ENCODE measurements at places on chromosomes 11 and 22.
A peak's percentile ranks its signal among the peaks of the same experiment; 100 is the strongest.

GRCh38 chr11:45323601-45324249, 37.6 kb upstream of the SYT13 start:
- DNase-seq: no peak

GRCh38 chr11:1870326-1870696, 17.4 kb downstream of the LSP1 start:
- DNase-seq: no peak

- no peak for DNase-seq
These were observed 127.3 kb downstream of the MORC2 start for GRCh38 chr22:30841273-30841672.

- peak; percentile 28 for DNase-seq
These were observed 7.5 kb upstream of the CDKN1C start for GRCh38 chr11:2892967-2893528.

GRCh38 chr11:69305885-69306540, 12.1 kb downstream of the MYEOV start:
- DNase-seq: no peak

DNA sequence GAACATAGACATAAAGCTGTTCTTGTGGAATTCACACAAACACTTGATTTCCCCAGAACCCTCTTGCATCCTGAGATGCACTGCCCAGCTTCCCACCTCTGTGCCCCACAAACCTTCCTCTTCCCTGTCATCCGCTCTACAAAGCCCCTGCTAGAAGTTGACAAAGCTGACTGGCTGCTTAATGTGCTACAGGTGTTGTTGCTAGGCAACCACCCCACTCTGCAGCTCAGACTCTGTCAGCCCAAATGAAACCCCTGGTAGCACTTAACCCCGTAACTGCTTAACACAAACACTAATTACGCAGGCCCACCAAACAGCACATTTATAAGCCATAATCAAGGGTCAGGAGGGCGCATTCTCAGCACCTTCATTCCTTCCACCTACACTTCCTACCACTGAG, 172.0 kb upstream of the CADM1 start:
- DNase-seq: no peak

- no peak for DNase-seq
These were observed 5.9 kb upstream of the FCHSD2 start for GRCh38 chr11:73147771-73148681.

DNA sequence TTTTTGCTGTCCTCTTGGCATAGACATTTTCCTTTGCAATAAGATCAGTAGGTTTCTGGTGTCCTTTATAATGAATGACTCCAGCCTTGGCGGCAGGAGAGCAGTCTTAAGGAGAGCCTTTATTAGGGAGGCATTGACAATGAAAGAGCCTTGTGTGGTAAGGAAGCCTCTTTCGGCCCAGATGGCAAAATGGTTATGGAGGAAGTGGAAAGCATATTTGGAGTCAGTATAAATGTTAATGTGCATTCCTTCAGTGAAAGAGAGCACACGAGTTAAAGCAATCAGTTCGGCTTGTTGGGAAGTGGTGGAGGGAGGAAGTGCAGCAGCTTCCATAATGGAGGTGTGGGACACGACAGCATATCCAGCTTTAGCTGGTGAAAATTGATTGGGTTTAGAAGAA, 18.1 kb upstream of the ANO1 start:
- DNase-seq: no peak

DNA sequence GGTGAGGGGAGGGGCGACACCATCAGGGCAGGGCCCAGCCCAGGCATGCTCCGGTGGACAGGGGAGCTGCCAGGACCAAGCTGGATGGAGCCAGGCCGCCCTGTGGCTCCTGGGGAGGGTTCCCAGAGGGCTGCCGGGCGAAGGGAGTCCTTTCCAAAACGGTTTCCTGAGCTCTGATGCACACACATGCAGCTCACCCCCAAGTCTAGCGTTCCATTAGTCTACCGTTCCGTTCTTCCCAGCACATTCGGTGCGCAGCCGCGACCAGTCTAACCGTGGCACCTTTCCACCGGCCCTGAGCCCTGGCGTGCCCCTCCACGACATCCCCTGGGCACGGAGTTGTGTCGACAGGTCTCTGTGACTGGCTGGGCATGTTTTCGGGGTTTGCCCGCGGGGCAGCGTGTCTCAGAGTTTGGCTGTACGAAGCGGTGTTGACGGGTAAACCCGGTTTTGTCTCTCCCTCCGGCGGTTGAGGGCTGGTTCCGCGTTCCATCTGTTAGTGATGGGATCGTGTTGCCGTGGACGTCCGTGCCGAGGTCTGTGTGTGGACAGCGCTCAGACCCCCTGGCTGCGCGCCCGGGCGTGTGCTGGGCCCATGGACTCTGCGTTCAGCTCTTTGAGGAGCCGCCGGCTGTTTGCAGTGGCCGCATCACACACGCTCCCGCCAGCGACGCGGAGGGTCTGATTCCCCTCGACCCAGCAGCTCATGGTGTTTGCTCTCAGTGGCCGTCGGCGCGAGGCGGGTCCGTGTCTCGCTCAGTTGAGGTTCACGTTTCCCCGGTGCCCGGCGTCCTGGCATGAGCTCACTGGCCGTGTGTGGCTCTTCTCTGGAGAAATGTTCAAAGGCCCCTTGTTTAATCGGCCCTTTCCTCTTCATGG, 121.2 kb downstream of the IGLL1 start:
- no peak for DNase-seq

GRCh38 chr11:2273311-2273710, 2.9 kb upstream of the ASCL2 start:
- DNase-seq: no peak

GRCh38 chr11:130192845-130193267, 33.3 kb downstream of the ST14 start:
- DNase-seq: no peak

- DNase-seq: no peak
These were observed 36.8 kb upstream of the GRIA4 start for GRCh38 chr11:105573091-105573490.

DNA sequence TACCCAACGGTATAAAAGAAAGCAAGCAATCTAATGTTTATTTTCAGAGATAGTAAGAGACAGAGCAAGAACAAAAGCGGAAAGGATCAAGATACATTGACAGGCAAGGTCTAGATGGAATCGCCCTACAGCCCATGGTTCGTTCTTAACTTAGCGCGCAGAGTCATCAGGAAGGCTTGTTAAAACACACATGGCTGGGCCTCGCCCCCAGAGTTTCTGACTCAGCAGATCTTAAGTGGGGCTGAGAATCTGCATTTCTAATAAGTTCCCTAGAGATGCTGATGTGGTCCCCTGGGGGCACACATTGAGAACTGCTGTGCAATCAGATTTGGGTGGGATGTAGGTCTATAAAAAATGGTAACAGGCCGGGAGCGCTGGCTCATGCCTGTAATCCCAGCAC, 35.8 kb upstream of the CHRM4 start:
- DNase-seq: no peak

DNA sequence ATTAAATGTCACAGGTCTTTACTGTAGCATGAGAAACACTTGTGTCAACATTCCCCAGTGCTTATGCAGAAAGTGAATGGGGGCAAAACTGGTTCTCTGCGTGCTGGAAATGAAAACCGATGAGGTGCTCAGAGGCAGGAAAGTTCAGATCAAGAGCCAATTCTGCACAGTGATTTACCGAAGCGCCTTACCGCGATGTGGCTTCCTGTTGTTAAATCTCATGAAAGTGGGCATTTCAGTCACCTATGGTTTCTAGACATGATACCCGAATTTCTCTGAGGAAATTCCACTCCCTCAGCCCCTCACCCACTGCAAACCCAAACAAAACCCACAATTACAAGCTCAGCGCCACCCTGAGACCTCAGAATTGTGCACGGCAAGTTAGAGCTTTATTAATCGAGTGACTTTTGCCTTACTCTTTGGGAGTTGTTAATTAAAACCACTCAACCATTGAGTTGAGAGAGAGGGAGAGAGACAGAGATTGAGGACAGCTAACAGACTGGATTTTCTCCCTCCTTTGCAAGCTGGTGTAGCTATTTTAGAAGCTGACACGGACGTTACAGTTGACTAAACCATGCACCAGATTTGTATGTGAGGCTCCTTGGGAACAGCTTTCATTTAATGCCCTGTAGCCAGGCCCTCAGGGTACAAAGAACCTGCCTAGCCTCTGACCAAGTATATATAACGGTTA, 196.4 kb downstream of the DBX1 start:
- no peak for DNase-seq

DNA sequence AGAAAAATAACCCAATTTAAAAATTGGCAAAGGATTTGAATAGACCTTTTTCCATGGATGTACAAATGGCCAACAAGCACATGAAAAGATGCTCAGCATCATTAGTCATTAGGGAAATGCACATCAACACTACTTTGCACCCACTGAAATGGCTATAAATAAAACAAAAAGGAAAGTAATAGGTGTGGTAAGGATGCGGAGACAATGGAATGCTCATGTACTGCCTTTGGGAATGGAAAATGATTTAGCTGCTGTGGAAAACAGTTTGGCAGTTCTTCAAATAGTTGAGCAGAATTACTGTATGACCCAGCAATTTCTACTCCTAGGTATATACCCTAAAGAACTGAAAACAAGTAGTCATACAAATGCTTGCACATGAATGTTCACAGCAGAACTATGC, 37.4 kb downstream of the LARGE2 start:
- no peak for DNase-seq

GRCh38 chr22:33588860-33589259, 331.4 kb downstream of the LARGE1 start:
- no peak for DNase-seq

- no peak for DNase-seq
These were observed 10.5 kb upstream of the ZBTB16 start for GRCh38 chr11:114049050-114049449.

GRCh38 chr22:42977569-42977968, 37.4 kb downstream of the PACSIN2 start:
- DNase-seq: no peak

GRCh38 chr22:49847751-49848689, 5.6 kb upstream of the ZBED4 start:
- no peak for DNase-seq

- DNase-seq: no peak
These were observed 7.8 kb downstream of the OR8K5 start for GRCh38 chr11:56152333-56152732.

DNA sequence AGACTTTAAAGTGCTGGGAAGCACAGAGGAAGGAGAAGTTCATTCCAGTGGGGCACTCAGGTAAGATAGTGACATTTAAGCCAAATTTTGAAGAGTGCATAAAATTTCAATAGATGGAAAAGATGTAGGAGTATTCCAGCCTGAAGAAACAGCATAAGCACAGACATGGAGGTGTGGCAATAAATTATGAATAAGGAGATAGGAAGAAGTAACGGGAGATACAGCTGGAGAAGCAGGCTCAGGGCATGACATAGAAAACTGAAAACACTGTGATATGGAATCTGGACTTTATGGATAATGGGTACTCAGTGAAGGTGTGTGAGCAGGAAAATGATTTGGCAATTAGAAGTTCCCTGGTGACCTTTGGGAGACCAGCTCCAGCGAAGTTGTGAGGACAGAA, 33.3 kb downstream of the P4HA3 start:
- DNase-seq: no peak

- DNase-seq: no peak
These were observed 1.2 kb downstream of the NDUFC2 start for GRCh38 chr11:78078218-78079167.

- no peak for DNase-seq
These were observed 368.4 kb downstream of the BUD13 start for GRCh38 chr11:116404462-116404798.

- no peak for DNase-seq
These were observed 44.5 kb downstream of the PDE3B start for GRCh38 chr11:14687943-14688627.

- DNase-seq: no peak
These were observed 606.6 kb downstream of the TBC1D22A start for GRCh38 chr22:47369020-47369419.

DNA sequence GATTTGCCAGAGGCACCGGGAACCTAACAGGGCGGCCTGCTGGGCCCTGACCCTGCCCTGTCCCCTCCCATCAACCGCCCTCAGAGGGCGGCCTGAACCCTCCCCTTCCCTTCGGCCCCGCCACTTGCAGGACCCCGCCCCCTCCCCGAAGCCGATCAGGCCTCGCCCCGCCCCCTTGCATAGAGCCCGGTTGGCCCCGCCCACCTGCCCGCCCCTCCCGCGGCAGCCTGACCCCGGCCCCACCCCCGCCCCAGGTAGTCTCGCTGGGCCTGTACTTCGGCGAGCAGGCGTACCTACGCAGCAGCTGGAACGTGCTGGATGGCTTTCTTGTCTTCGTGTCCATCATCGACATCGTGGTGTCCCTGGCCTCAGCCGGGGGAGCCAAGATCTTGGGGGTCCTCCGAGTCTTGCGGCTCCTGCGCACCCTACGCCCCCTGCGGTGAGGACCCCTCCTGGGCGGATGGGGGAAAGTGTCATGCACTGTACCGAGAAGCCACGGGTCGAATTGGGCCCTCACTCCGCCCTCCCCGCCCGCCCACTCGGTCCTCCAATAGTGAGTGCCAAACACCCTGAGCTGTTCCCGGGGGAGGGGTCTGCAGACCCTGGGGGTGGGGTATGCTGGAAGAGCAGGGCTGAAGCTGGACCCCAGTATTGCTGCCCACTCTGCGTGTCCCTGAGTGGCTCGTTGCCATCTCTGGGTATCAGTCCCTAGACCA, 94.1 kb downstream of the CACNA1I start:
- no peak for DNase-seq

DNA sequence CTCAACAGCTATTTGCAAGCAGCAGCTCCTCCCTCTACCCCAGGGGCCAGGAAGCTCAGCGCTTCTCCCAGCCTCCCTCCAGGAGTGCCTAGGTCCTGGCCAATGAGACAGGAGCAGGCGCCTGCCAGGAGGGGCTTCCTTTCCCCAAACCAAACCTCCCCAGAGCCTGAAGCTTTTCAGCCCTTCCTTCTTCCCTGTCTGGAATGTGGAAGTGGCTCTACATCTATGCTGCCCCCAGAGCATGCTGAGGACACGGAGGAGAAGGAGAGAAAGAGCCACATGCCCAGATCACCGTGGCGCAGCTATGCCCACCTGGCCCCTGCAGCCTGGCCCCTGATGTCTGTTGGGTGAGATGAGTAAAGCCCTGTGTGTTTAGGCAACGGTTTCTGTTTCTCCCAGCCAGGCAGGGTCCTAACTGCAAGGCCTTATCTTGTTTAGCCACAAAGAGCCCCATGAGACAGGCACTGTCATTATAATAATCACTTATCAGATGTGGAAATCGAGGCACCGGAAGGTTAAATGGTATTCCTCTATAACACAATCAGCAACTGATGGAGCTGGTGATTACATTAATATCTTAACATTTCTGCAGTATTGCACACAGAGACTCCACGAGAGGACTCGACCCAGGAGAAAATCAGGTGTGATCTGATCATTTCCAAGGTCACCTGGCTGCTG, 315.8 kb downstream of the CTTN start:
- DNase-seq: no peak

- DNase-seq: no peak
These were observed 15.0 kb downstream of the MRTFA start for GRCh38 chr22:40621309-40622151.

GRCh38 chr11:112613051-112613972, 347.9 kb upstream of the NCAM1 start:
- DNase-seq: no peak

- DNase-seq: no peak
These were observed 51.3 kb downstream of the IGLL5 start for GRCh38 chr22:22938672-22939587.

DNA sequence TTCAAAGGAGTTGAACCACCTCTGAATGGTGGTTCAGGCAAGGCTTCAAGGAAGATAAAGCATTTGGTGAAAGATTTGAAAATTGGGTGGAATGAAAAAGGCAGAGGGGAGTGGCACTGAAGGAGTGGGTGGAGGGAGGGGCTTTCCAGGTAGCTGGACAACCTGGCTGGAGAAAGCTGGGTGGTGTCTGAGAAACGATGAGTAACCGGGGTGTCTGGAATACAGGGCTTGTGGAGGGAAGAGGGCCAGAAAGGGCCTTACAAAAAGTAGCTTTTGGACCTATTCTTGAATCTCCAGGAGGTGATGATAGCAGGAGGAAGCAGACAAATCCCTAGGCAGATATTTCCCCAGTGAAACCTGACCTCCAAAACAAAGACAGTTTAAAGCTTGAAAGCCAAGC, 99.3 kb downstream of the RASSF10 start:
- DNase-seq: no peak

Data from stimulated activated CD4-positive, alpha-beta T cell treated with anti-CD3 and anti-CD28 coated beads, Interleukin-1b, Interleukin-23, amount 100 ng/mL, for 24 hours (primary cell).